Heart left ventricle (tissue), 16 donors: ENCODE measurements at places on chromosomes 6 and 20. TPM values are rescaled to one million over a fixed set of nuclear protein-coding genes. Genes with fewer than 3 reads are reported as not detected.

CENPW gene
- not detected for total RNA-seq

TNXB gene
- total RNA-seq: 56.9 TPM

RHAG gene
- total RNA-seq: not detected

SLC52A3 gene
- 2.8 TPM for total RNA-seq

BPIFB4 gene
- not detected for total RNA-seq

TXLNB gene
- 113 TPM for total RNA-seq

HBS1L gene
- total RNA-seq: 86.4 TPM

FOXF2 gene
- 0.16 TPM for total RNA-seq

GRCh38 chr20:8547035-8547650, 415.1 kb downstream of the PLCB1 start:
- peak; percentile 23 for DNase-seq

- DNase-seq: no peak
Measured at GRCh38 chr6:37679539-37680476, 17.9 kb downstream of the MDGA1 start.

- peak; percentile 87 for DNase-seq
Measured at GRCh38 chr6:43972913-43973300, 154.3 kb downstream of the MRPL14 start.

DNA sequence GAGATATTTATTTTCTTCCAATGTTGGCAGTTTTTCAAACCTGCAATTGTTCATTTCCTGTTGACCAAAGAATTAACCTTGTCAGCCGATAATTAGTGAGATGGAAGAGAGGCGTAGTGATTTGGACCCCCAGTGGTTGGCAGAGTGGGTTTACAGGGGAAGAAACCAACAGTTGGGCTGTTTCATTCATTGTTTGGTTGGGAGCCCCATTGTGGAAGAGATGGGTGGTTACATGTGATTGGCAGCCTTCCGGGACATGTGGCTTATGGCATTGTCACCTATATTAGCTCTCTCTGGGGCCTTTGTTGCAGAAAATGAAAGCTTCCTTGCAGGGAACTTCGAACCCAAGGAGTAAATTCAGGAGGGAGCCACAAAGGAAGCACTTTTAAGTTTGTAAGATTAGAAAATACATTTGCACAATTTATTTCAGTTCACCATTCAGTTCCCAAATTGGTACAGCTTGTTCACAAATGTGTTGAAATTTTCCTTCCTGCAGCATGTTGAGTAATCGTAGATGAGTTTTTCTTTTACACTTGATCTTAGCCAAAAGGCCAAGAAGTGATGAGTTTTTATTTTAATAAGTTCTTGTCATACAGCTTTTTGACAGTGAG, 50.3 kb upstream of the CDKAL1 start:
- no peak for DNase-seq

GRCh38 chr6:31655349-31656237, at the start of gene APOM:
Gene APOM, plus strand, starts transcription at chr6:31655894. Its CDS starts 73 bp downstream, at chr6:31655967.
- no peak for DNase-seq

- DNase-seq: no peak
Measured at GRCh38 chr20:39855799-39856198, 833.2 kb downstream of the MAFB start.

DNA sequence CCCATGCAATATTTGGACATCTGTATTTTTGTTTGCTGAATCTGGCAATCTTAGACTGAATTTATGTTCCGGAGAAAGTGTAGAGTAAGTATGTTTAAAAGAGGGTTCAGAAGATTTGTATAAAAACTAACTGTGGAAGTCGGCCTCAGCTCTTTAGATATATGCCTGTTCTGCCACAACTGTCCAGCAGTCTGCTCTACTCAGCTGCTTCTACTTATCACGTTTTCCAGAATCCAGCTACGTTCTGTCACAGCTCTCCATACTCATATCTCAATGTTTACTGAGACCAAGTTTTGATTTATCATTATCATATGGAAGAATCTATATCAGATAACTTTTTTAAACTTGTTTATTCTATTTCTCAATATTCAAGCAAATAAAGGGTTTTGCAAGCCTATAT, 721.3 kb downstream of the EYS start:
- DNase-seq: no peak

- DNase-seq: no peak
Measured at GRCh38 chr6:1858196-1858595, 248.5 kb downstream of the FOXC1 start.

DNA sequence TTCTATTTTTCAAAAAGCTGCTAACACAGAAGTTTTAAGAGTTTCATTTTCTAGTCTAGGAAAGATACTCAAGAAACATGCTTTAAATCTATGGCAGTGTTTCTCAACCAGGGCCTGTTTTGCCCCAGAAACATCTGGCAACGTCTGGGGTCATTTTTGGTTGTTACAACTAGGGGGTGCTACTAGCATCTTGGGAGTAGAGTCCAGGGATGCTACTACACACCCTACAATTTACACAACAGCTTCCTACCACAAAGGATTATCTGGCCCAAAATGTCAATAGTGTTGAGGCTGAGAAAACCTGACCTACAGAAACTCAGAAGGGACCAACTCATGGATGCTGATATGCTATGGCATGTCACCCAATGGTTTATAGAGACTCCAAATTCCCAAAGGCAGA, 24.4 kb downstream of the SERAC1 start:
- no peak for DNase-seq

- no peak for DNase-seq
Measured at GRCh38 chr6:85498596-85499258, 48.8 kb downstream of the NT5E start.

DNA sequence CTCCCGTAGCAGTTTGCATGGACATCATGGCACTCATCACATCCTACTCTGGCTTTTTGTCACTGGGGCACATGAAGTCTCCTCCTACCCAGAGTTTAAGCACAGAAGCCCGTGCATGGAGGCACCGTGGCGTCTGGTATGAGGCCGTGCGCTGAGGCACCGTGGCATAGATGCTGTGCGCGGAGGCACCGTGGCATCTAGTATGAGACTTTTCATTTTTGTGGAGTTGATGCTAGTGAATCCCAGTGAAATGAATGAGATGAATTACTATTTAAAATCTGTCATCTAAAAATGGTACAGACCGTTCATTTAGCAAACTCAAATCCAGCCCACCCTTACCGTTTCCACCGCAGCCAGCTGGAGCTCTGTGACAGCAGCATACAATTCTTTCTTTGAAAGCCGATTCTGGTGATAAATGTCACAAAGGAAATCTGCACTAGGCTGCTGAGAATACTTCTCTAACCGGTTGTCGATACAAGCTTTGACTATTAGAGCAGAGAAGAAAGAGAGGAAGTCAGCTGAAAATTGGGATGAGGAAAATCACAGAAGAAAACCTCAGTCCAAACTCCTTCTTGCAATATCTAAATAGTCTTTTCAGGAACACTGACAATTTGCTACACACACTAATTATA, 11.3 kb downstream of the CYP24A1 start:
- no peak for DNase-seq

DNA sequence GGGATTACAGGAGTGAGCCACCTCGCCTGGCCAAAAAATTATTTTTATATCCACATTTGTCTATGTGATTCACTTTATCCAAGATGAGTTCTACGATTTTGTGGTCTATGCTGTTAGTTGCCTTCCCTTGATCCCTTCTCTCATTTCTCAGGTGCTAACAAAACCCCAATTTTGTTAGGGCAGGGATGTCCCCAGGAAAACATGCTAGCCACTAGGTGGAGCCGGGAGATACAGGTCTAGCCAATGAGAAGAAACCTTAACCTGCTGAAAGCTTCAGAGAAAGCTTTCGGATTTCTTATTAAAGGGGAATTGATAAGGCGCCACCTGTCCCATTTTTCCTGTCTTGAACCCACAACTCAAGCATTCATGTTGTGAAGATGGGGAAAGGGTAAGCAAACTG, 167.4 kb upstream of the OLIG3 start:
- no peak for DNase-seq

DNA sequence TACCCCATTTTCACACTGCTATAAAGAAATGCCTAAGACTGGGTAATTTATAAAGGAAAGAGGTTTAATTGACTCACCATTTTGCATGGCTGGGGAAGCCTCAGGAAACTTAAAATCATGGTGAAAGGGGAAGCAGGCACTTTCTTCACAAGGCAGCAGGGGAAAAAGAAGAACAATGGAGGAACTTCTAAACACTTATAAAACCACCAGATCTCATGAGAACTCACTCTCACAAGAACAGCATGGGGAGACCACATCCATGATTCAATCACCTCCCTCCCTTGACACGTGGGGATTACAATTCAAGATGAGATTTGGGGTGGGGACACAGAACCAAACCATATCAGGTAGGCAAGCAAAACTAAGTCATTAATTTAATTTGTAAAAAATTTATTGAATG, 343.2 kb downstream of the FRK start:
- DNase-seq: no peak

- no peak for DNase-seq
Measured at GRCh38 chr6:14339711-14340584, 222.4 kb downstream of the CD83 start.

DNA sequence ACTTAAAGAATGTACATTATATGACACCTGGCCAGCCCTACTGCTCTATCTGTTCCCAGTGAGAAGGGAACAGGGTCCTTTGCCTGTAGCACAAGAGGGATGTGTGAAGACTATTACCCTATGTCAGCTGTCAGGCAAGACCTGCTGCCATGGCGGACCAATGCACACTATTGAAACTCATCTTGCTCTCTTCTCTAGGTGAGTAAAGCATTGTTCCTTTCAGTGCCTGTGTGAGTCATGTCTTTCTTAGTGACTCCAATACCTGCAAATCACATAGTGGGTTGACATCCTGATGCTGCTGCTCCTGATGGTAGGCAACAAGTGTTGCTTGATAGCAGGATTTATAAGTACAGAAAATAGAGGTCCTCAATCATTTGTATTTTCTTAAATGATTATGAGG, 48.8 kb upstream of the SYNCRIP start:
- no peak for DNase-seq

- DNase-seq: no peak
Measured at GRCh38 chr6:12533586-12533985, 183.0 kb upstream of the PHACTR1 start.

DNA sequence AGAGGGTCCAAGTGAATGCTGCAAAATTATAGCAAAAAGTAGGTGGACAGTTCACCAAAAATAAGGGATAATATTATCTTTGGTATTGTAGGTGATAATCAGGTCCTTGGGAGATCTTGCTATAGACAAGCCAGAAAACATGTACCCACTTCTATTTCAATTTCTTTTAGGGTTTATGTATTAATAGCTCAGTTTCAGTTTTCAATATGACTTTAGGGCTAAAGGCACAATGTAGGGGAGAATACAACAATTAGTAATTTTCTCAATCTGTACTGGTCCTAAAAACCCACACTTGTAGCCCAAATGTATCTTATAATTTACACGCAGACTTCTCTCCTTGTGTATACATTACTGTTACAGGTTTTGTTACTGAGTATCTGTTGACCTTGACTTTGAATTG, 307.0 kb upstream of the ID4 start:
- no peak for DNase-seq

- no peak for DNase-seq
Measured at GRCh38 chr20:24444526-24445190, 24.8 kb upstream of the SYNDIG1 start.

- DNase-seq: peak; percentile 15
Measured at GRCh38 chr20:63036291-63036690, 29.5 kb upstream of the BHLHE23 start.

GRCh38 chr6:9503111-9503761, 911.6 kb downstream of the TFAP2A start:
- no peak for DNase-seq

DNA sequence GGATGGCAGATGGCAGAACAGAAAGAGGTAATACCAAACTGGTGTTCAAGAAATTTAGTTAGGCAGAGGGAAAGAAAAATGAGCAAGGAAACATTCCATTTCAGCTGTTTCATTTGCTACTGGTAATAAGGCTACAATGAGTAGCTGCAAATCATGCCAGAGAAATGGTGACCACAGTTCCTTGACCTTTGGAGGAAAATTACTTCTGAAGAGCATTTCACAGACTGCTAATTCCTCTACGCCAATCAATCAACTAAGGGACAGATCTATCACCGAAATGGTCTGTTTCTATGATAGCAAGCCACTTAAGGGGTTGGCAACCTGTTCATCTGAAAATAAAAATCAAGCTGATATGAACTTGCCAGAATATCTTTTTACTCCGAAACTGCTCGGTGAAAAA, 119.5 kb downstream of the PTPRK start:
- no peak for DNase-seq

- no peak for DNase-seq
Measured at GRCh38 chr20:57680131-57680716, 29.6 kb downstream of the PMEPA1 start.

- no peak for DNase-seq
Measured at GRCh38 chr6:161074496-161075121, 83.0 kb downstream of the MAP3K4 start.

DNA sequence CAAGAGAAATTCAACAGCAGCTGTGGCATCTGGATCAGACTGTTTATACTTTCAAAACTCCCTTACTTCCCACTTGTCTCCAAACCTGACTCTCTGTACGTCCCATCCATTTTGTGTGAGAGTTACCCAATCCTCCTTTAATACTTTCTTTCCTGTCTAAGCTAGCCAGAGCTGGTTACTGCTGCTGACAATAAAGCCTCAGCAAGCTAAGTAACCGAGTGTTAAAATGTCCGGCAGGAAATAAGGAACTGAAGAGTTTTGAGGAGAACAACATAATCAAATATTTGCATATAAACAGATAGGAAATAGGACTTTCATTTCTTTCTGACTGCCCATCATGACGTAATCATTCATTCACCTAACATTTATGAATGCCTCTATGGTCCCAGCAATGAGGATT, 11.6 kb downstream of the TMEM30A start:
- DNase-seq: no peak

DNA sequence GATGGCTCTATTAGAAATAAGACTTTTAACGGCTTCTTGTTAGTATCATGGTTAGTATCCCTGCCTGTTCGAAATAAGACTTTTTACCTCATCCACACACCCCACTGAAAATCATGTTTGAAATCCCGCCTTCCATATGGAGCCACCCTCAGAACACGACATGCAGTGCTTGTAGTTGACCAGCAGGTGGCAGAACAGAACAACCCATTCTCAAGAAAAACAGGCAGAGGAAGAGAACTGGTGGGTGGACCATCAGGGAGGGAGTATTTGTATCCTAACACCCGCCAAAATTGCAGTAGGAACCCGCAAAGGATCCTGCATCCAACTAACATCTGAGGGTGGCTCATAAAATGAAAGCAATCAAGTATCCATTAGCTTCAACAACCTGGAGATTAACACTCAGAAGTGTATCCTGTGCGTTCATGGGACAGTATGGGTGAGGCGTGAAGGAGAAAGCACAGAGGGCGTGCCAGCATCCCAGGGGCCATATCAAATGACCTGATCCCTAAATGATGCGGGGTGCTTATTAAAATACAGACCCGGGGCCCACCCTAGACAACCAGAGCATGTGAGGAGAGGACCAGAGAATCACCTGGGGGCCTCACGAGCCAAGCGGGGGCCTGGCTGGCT, 89.6 kb upstream of the NHSL1 start:
- peak; percentile 60 for DNase-seq

DNA sequence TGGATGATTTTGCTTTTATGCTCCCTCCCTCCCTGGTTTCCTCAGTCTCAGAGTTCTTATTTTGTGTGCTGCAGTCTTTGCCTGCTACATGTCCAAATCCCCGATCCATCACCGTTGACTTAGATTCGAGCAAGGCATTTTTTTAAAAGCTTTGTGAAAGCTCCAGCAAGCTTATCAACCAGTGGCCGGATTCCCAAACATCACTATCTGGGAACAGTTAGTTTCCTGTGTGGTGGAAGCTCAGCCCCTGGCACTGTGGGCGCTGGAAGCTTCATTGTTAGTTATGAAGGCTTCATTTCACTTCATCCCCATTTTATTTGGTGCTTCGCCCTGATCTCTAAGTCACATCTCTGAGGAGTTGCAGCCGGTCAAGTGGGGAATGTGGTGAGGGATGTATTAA, 44.7 kb downstream of the DEK start:
- DNase-seq: no peak
